ENCODE measurements at places on chromosomes 16 and 17. TPM values are rescaled to one million over a fixed set of nuclear protein-coding genes. Genes with fewer than 3 reads are reported as not detected.
A peak's percentile ranks its signal among the peaks of the same experiment; 100 is the strongest.

Gene TPPP3
- 13.5 TPM for total RNA-seq

Gene PERCC1
- not detected for total RNA-seq

Gene PIPOX
- 1.6 TPM for total RNA-seq

Gene SULT1A1
- total RNA-seq: 29.8 TPM

Gene MYCBPAP
- 1.3 TPM for total RNA-seq

GRCh38 chr16:75023009-75023408, 24.2 kb downstream of the ZNRF1 start:
- H3K27me3 ChIP-seq: no peaks in the 10 kb centered on the region
- no peak for DNase-seq
- H3K4me1 ChIP-seq: peaks cover 4% of the 10 kb centered on the region
- H3K4me3 ChIP-seq: no peak overlapping the region

DNA sequence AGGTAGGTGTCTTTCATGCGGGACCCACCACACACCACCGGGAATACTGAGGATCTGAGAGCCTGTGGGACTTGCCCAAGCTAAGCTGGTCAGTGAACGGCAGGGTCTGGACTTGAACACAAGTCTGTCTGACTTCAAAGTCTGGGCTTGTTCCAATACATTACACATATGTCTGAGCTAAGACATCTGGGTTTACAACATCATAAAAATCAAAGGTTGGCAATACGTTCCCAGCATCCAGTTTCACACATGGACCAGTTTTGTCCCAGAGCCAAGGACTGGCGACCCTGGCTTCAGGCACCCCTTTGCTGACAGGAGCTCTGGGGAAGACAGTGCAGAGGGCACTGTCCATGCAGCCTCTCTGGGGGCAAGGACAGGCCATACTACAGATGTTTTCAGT, 27.9 kb upstream of the AXIN2 start:
- no peaks in the 10 kb centered on the region for H3K36me3 ChIP-seq
- no peaks in the 10 kb centered on the region for H3K27me3 ChIP-seq
- H3K4me3 ChIP-seq: no peak overlapping the region

GRCh38 chr16:27839419-27839818, 224.1 kb downstream of the GSG1L start:
- no peaks in the 10 kb centered on the region for H3K27me3 ChIP-seq
- H3K4me3 ChIP-seq: no peak overlapping the region
- H3K27ac ChIP-seq: no peak overlapping the region

- no peaks in the 10 kb centered on the region for H3K27me3 ChIP-seq
- no peak overlapping the region for H3K4me3 ChIP-seq
- H3K27ac ChIP-seq: no peak overlapping the region
- no peaks in the 10 kb centered on the region for H3K36me3 ChIP-seq
- H3K4me1 ChIP-seq: no peaks in the 10 kb centered on the region
Measured at GRCh38 chr17:61305024-61305423, 94.6 kb upstream of the TBX2 start.

DNA sequence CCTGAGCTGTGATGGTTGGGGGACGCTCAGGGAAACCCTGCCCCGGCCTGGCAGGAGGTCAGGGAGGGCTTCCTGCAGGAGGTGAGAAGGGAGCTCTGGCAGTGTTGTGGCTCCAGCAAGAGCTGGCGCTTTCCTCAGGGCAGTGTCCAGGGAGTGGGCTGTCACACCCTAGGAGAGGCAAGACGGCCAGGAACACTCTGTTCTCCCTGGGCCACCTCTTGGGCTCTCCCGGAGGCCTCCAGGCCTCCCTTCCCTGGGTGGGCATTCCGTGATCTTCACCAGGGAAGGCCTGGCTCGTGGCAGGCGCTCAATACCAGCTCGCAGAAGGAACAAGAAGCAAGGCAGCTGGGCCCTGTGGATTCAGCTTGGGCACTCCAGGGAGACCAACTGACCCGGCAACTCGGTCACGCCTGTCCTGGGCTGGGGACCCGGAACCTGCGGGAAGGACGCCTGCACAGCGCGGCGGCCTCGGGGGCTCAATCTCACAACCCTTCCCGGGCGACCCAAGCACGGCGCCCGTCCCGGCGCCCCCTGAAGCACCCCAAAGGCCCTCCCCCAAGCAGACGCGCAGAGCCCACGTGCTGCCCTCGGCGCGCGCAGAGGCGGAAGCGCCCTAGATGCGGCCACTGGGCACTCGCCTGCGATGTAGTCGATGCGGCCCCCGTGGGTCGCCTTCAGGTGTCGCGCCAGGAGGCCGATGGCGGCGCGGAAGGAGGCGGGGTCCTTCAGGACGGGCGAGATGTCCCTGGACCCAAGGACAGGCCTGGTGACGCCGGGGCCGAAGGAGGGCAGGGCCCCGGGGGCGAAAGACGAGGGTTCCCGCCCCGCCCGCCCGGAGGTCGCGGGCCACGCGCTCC, 588 bp downstream of the APRT start:
- no peaks in the 10 kb centered on the region for H3K27me3 ChIP-seq
- H3K4me1 ChIP-seq: no peaks in the 10 kb centered on the region
- peak overlapping the region; percentile 64 for H3K27ac ChIP-seq
- DNase-seq: peak; percentile 88
- H3K36me3 ChIP-seq: no peaks in the 10 kb centered on the region

DNA sequence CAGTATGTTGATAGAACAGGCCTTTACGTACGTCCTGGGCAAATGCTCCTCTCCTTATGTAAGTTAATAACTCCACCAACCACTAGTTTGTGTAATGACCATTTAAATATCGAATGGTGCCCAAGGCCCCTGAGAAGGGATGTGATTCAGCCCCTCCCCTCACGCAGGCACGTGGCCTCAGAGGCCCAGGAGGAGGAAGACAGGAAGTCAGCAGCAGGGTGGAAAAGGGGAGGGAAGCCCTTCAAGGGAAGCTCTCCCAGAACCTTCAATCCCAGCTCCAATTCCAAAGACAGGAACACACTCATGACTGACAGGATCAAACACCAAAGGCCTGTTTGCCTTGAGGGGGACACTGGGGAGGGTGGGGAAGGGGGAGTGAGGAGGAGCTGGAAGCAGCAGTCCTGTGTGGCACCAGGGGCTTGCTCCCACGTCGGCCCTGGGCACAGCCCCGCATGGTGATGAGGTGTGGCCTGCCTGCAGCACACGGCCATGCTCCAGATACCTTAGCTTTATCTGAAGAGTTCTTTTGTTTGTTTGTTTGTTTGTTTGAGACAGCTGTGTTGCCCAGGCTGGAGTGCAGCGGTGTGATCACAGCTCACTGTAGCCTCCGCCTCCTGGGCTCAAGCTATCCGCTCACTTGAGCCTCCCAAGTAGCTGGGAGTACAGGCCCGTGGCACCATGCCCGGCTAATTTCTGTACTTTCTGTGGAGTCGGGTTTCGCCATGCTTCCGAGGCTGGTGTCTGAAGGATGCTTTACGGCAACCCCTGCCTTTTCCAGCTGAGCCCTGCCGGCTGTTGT, 105.0 kb downstream of the ZNF778 start:
- DNase-seq: no peak
- H3K36me3 ChIP-seq: no peaks in the 10 kb centered on the region
- no peak overlapping the region for H3K27ac ChIP-seq
- peaks cover 3% of the 10 kb centered on the region for H3K4me1 ChIP-seq
- no peak overlapping the region for H3K4me3 ChIP-seq

- H3K4me3 ChIP-seq: no peak overlapping the region
- DNase-seq: no peak
- no peaks in the 10 kb centered on the region for H3K27me3 ChIP-seq
- no peak overlapping the region for H3K27ac ChIP-seq
- H3K36me3 ChIP-seq: no peaks in the 10 kb centered on the region
Measured at GRCh38 chr17:76267051-76267576, 2.0 kb downstream of the UBALD2 start.

DNA sequence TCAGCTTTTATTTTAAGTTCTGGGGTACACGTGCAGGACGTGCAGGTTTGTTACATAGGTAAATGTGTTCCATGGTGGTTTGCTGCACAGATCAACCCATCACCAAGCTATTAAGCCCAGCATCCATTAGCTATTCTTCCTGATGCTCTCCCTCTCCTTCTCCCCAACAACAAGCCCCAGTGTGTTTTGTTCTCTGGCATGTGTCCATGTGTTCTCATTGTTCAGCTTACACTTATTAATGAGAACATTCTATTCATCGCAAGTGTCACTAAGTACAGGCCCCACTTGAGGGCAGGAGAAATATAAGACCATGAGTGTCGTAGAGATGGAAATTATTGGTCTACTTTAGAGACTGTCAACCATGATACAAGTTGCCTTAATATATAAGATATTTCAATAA, 615.1 kb downstream of the CDH8 start:
- DNase-seq: no peak
- H3K27me3 ChIP-seq: no peaks in the 10 kb centered on the region
- H3K27ac ChIP-seq: no peak overlapping the region
- H3K4me3 ChIP-seq: no peak overlapping the region

- no peaks in the 10 kb centered on the region for H3K36me3 ChIP-seq
- DNase-seq: no peak
- no peak overlapping the region for H3K4me3 ChIP-seq
- H3K4me1 ChIP-seq: peaks cover 4% of the 10 kb centered on the region
- no peak overlapping the region for H3K27ac ChIP-seq
Measured at GRCh38 chr17:31294231-31294630, 2.8 kb downstream of the OMG start.

- DNase-seq: no peak
- no peaks in the 10 kb centered on the region for H3K36me3 ChIP-seq
- H3K27ac ChIP-seq: no peak overlapping the region
- H3K27me3 ChIP-seq: no peaks in the 10 kb centered on the region
- no peak overlapping the region for H3K4me3 ChIP-seq
Measured at GRCh38 chr17:75228305-75228704, 22.8 kb downstream of the NUP85 start.

DNA sequence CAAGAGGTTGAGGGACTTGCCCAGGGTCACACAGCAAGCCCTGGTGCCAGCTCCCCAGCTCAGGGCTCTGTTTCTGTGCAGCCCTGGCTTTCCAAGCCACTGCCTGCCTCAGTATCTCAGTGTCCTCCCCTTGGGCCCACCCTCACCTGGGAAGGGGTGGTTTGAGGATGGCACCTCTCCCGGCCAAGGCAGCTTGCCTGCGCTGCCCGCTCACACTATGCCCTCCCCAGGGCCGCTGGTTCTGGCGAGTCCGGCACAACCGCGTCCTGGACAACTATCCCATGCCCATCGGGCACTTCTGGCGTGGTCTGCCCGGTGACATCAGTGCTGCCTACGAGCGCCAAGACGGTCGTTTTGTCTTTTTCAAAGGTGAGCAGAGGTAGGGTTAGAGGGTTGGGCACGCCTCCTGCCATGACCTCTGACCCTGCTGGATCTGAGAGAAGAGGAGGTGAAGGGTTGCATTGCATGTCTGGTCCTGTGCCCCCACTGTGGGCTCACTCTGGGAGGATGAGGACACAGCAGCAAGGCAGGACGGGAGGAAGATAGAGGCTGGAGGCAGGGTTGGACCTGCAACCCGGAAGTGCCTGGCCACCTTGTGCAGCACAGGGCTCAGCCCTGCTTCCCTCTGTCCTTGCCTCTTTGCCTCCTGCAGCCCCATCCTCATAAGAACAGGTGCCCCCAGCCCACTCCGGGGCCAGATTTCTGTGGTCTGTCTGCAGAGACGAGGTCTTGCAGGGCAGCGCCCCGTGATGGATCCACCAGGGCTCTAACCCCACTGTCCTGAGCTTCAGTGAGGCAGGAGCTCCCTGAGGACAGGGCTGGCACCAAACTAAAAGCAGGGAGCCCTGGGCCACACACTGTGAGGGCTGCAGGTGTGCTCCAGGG, 16.7 kb downstream of the MMP15 start:
- H3K27me3 ChIP-seq: no peaks in the 10 kb centered on the region
- DNase-seq: no peak
- H3K4me1 ChIP-seq: no peaks in the 10 kb centered on the region
- no peak overlapping the region for H3K4me3 ChIP-seq
- no peaks in the 10 kb centered on the region for H3K36me3 ChIP-seq
- H3K27ac ChIP-seq: no peak overlapping the region

- H3K36me3 ChIP-seq: no peaks in the 10 kb centered on the region
- no peak overlapping the region for H3K27ac ChIP-seq
- H3K27me3 ChIP-seq: no peaks in the 10 kb centered on the region
- no peaks in the 10 kb centered on the region for H3K4me1 ChIP-seq
- no peak for DNase-seq
- H3K4me3 ChIP-seq: no peak overlapping the region
Measured at GRCh38 chr16:86818671-86819532, 240.6 kb downstream of the FOXL1 start.

DNA sequence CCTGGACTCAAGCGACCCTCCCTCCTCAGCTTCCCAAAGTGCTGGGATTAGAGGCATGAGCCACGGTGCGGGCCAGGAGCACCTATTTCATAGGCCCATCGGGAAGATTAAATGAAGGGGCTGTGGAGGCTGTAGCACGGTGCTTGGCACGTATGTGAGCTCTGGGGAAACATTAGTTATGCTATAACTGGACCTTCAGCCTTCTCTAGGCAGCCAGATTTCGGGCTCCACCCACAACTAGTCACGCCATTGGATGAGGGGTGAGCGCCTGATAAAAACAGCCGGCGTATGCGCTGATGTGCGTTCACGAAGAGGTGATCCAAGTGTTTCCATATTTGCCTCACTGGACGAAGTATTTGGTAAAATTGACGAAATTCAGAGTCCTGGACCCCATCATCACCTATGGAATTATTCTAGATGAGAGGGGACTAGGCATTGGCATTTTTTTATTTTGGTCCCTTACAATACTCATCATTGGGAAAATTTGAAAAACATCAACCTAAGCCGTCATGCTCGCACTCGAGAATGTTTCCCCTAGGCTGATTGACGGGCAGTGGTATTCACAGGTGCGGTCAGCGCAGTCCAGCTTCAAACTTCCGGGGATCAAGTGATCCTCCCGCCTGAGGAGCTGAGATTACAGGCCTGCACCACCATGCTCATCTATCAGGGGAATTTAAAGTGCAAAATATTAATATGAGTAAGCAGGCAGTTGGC, 1.8 kb upstream of the ANKRD11 start:
- no peaks in the 10 kb centered on the region for H3K27me3 ChIP-seq
- H3K27ac ChIP-seq: no peak overlapping the region
- H3K4me3 ChIP-seq: no peak overlapping the region
- peaks cover 5% of the 10 kb centered on the region for H3K4me1 ChIP-seq
- H3K36me3 ChIP-seq: no peaks in the 10 kb centered on the region
- no peak for DNase-seq

DNA sequence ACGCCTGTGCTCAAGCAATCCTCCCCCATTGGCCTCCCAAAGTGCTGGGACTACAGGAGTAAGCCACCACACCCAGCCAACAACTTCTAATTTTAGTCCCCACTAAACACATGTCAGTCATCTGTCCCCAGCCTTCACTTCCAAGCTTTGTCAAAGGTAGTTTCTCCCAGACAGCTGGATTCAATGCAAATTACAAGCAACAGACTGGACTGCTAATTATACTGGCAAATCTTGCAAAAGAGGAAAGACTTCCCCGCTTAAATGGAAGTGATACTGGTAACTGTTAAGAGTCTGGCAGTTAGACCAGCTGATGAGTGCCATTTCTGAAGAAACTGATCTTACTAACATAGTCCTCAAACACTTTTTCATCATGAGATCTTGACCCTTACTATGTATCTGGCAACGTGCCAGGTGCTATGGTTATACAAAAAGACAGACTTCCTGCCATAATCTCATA, 8.2 kb upstream of the GGA2 start:
- H3K4me3 ChIP-seq: no peak overlapping the region
- H3K36me3 ChIP-seq: no peaks in the 10 kb centered on the region
- H3K27ac ChIP-seq: no peak overlapping the region
- DNase-seq: no peak

Measured in aorta (tissue), 5 donors.